ENCODE measurements at places on chromosomes 12 and 14.

DNA sequence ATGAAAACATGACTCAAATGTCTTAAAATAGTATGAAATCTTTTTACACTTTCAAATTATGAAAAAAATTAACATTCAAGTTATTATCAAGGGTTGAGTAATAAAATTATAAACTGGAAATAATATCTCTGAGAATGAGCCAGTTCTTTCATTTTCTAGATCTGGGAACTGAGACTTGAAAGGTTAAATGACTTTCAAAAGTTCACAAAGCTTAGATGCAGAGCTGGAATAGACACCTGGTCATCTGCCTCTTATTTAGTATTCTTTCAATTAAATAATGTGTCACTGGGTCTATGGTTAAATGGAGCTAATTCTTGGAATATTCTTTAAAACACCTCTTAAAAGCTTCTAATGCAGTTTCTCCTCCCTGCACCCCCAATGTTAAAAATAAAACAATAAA is 86.6 kb downstream of the CDK17 start:
- no peak for DNase-seq

DNA sequence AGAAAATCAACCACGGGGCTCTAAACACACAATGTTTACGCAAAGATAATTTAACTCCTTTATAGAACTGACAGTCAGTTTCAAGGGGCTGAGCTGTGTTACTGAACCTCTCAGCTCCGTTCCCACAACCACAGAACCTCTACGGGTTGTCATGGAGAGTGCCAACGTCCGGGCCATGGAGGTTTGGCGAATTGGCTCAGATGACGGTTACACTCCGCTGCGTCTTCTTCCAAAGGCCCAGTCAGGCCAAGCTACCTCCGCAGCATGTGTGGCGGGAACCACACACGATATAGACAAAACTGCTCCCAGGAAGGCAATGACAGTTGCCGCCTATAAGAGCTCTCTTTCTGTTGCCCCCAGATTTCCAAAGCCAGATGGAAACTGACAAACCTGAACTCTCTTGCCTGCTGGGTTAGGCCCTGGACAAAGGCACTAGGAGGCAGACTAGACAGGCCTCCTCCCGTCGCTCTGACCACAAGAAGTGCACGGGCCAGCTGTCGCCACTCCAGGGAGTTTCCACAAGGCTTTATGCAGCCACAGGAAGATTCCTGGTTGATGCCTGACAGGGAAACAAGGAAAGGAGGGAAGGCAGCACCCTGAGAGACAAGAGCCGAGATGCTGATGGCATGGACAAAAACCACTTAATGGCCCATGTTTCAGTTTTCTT is 30.3 kb downstream of the CCDC88C start:
- no peak for DNase-seq

DNA sequence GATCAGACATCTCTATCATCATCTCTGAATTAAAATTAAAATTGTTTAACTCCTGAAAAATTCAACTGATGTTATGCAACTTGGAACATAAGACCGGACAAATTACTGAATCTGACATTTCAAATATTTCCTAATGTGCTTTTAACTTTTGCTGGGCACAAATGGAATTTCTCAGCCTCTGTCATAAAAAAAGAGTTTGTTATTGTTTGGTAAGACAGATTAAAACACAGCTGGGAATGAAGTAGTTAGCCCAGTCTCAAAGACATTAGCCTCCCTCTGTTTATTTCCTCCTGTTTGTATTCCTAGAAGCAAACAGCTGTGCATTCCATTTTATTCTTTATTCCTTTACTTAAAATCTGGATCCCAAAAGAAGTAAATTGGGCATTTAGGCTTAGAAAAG is 29.4 kb downstream of the PLEKHA5 start:
- DNase-seq = no peak

DNA sequence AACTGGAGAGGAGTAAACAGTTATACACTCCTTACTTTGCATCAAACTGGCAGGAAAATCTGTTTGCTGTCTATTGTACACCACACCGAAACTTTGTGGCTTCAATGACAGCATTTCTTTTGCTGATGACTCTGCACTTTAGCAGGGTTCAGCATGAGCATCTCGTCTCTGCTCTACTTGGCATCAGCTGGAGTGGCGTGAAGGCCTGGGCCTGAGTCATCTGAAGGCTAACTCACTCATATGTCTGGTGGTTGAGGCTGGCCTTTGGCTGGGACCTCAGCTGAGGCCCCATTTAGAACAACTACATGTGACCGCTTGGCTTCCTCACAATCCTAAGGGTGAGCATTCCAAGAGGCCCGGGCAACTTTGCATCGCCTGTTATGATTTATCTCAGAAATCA is 28.7 kb upstream of the REP15 start:
- no peak for DNase-seq

DNA sequence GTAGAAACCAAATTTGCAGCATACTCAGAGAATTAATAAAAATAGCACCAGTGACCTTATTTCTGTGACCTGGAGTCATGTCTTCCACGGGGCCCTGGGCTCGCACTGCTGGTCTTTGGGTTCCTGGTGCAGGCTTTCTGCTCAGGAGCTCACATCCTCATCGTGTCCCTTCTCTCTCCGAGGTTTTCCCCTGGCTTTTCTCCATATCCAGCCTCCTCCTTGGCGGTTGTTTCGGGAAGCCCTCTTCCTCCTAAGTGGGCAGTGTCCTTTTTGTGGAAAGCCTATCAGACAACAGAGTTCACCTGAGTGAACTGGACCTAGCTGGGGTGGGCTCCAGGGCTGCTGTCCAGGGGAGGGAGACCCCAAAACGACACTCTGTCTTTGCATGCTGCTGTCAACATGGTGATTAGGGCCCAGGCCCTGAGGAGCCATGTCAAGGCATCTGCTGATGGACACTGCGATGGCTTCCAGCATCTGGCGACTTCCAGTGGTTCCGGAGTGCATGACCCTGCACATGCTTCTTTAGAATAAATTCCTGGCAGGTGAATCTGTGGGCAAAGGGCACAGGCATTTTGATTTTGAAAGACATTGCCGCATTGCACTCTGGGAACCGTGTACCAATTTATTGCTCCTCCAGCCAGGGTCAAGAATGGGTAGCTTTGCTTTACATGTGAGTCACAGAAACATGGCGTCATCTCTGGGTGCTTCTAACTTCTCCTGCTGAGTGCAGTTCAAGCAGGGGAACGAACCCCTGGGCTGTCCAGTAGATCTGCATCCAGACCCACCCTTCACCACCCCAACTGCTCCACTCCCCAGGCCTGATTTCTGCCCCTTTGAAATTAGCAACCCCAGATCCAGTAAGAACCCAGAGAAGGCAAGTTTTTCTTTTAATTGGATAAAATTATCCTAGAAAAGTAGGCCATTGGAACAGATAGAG is 136.8 kb downstream of the ADGRD1 start:
- DNase-seq = no peak

- no peak for DNase-seq
Observed at GRCh38 chr14:74505831-74506230, 12.3 kb downstream of the ISCA2 start.

- DNase-seq = peak; percentile 60
Observed at GRCh38 chr12:132356691-132357622, 27.6 kb upstream of the GALNT9 start.

- no peak for DNase-seq
Observed at GRCh38 chr12:60075091-60075490, 479.3 kb downstream of the SLC16A7 start.

GRCh38 chr12:116547955-116548501 is 11.2 kb upstream of the MAP1LC3B2 start:
- DNase-seq = no peak

- no peak for DNase-seq
Observed at GRCh38 chr12:109744026-109744425, 30.4 kb downstream of the FAM222A start.

DNA sequence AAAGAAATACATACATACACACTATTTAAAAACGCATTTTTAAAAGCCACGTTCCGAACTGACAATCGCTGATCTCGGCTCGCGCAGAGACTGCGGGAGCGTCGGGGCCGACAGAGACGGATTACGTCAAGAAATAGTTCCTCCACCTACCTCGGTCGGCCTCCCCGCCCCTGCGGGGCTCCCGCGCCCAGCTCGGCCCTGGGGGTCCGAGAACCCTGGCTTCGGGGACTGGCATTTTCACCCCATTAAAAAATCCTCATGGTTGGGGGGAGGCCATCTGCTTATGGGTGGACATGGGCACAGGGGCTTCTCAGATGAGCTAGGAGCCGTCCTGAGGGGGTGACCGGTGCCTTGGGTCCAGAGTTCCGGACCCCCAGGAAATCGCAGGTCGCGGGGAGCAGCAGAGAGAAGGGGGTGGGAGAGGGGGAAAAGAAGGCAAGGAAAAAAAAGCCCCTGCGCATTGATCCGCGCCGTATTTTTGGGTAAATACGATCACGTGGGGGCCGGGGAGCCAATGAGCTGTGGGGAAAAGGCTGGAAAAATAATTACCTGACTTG is 324 bp upstream of the HOXC9 start:
- no peak for DNase-seq

- no peak for DNase-seq
Observed at GRCh38 chr12:65891987-65892481, 67.8 kb downstream of the HMGA2 start.

DNA sequence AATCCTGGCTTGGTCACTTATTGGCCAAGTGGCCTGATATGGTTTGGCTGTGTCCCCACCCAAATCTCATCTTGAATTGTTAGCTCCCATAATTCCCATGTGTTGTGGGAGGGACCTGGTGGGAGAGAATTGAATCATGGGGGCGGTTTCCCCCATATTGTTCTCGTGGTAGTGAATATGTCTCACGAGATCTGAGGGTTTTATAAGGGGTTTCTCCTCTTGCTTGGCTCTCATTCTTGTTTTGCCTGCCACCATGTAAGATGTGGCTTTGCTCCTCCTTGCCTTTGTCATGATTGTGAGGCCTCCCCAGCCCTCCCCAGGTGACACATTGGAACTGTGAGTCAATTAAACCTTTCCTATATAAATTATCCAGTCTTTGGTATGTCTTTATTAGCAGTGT is 18.8 kb upstream of the P2RX4 start:
- DNase-seq = no peak

GRCh38 chr12:84857525-84858208 is 54.9 kb downstream of the SLC6A15 start:
- DNase-seq = no peak

DNA sequence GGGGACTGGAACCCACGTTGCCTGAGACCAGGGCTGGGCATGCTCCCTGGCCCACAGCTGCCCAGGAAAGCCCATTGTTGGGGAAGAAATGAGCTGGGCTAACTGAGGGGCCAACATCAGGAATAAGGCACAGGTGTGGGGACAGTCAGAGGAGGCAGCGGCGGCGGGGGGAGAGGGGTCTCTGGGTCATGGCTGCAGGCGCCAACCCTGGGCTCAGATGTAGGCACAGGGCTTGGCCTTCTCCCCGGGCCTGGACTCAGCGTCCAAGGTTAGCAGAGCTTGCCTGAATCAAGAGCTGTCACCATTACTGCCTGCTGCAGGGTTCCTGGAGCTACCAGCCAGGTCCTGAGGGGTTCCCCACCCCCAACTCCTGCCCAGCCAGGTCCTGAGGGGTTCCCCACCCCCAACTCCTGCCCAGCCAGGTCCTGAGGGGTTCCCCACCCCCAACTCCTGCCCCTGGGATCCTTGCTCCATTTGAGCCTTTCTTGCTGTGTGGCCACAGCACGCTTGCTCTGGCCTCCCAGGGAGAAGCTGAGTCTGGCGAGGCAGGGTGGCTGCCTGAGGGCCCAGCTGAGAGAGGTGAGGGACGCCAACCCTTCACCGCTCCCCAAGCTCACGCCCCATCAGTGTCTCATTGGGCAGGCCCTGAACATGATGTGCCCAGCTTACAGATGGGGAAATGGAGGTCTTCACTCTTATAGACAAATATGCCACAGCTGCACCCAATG is 6.2 kb downstream of the CHGA start:
- DNase-seq = no peak

GRCh38 chr12:108373111-108373510 is 34.0 kb upstream of the CMKLR1 start:
- DNase-seq = no peak

DNA sequence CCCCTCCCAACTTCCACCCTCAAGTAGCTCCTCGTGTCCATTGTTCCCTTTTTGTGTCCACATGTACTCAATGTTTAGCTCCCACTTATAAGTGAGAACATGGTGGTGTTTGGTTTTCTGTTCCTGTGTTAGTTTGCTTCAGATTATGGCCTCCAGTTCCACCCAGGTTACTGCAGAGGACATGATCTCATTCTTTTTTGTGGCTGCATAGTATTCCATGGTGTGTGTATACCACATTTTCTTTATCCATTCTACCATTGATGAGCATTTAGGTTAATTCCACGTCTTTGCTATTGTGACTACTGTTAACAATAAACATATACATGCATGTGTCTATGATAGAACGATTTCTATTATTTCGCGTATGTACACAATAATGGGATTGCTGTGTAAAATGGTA is 362.6 kb downstream of the TMTC2 start:
- DNase-seq = no peak

DNA sequence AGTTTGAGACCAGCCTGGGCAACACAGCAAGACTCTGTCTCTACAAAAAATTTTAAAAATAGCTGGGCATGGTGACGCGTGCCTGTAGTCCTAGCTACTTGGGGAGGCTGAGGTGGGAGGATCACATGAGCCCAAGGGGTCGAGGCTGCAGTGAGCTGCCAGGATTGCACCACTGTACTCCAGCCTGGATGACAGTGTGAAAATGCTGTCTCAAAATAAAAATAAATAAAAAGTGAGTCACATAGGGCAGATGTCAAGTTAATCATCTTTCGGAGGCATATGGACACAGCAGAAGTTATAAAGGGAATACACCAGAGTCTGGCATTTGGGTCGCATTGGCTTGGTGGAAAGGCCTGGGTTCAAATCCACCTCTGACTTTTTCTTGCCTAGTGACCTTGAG is 92.7 kb downstream of the PHETA1 start:
- DNase-seq = no peak

DNA sequence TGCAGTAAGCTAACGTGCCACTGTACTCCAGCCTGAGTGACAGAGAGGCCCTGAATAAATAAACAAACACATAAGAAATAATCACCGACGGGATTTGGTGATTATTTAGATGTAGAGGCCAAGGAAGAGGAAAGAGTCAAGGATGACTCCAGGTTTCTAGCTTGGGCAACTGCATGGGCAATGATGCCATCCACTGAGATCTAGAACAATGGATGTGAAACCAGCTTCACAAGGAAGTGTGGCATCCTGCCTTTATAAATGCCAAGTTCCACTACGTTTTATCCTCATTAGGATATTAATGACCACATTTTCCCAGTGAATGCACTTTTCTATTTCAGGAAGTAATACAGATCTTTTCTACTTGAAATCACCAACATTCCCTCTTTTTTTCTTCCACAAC is 10.9 kb upstream of the PTGER2 start:
- DNase-seq = no peak

DNA sequence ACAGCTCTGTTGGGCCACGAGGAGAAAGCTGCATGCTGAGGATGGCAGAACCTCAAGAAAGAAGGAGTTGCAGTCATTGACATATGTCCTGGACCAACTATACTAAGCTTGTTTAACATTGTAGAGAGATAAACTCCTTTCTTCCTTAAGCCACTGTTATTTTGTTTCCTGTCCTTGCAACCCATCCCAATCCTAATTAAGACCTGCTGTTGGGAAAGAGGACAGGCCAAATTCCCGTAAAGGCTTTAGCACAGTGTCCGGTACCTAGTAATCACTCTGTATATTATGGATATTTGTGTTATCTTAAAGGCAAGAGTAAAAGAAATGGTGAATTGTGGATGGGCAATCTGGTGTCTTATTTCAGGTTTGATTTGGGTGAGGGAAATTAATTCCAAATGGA is 53.5 kb upstream of the WSCD2 start:
- no peak for DNase-seq

- DNase-seq = peak; percentile 24
Observed at GRCh38 chr12:51246254-51246853, 7.7 kb downstream of the DAZAP2 start.

Measured in endothelial cell (in vitro differentiated cells).